ENCODE measurements at places on chromosomes 11 and 22.

DNA sequence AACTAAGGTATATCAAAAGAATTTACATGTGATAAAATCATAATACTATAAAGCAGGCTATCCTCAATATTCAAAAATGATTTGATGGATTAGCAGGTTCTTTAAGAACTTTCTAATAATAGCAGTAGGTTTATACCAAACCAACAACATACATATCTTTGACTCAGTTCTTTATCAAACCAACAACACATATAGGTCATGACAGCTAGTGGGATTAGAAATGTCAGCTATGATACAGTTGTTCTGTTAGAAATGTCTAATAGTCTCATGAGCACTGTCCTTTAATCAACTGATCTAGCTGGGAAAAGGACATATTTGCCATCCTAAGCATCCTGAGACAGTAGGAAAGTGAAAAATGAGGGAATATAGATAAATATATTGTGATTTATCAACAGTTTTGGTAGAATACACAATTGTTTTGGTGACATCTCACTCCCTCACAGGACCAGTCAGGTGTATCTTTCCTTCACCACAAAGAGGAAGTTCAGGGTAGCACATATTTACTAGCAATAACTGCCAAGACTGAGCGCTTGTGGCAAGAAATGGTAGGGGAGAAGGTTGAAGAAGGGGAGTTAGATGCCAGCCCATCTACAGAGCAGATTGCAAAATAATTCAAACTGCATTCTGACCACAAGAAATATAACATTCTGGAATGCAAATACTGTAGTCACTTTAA, 90.8 kb upstream of the APOA1 start:
- peak; percentile 70 for DNase-seq

DNA sequence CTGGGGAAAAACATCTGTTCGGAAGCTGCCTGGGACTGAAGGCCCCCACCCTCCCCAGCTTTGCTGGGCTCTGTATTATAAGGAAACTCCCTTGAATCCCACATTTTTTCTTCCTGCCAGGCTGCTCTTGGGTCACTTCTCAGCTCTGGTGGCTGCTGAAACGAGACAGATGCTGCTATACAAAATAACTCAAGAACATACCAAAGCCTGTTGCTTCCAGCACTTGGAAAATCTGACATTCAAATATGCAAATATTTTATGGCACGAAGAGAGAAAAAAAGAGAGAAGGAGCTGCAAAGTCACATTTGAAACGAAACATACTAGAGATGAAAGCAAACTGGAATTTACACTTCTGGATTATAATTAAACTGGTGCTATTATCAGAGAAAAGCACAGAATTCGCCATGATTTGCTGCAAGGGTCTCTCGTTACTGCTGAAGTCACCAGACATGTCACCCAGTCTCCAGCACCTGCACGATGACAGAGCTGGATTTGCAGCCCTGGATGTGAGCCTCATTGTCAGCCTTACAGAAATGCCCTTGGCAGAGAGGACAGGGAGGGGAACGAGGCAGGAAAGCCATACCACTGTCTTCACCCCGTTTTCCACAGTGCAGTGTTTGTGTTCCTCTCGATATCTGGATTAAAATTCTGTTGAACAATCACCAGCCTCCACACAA, 47.9 kb upstream of the IGSF9B start:
- no peak for DNase-seq

DNA sequence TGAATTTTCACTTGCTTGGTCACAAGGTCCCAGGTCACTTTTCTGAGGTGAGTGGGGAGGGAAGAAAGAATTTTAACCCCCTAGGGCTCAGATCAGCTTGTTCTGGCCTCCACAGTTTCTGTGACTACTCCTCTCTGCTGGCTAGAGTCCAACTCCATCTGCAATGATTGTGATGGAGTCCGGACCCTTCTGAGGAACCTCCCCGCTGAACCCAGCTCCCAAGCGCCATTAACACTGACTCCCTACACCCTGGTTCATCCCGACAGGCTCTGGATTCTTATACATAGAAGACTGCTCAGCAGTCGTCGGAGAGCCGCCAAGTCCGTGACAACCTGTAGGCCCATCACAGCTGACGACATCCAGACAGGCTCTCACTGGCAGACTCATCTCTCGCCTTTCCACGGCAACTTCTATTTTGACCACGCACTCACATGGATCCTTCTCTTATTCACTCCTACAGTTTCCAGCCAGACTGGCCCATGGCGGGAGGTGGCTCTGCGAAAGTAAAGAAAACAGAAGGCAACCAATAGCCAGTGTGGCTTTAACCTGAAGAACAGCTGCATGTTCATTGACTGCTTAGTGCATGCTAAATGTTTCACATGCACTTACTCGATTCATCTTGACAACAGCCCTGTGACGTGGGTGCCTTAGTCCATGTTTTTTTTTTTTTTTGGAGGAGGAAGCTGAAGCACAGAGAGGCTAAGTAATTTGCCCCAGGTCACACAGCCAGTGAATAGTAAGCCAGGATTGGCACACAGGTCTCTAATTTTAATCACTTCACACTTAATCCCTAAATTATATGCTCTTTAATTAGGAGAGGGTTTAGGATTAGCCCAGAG, 68.0 kb upstream of the PRDM11 start:
- no peak for DNase-seq

- DNase-seq: peak; percentile 22
Measured at GRCh38 chr11:77142091-77142975, 14.3 kb downstream of the MYO7A start.

- DNase-seq: no peak
Measured at GRCh38 chr11:122261546-122261945, 145.5 kb upstream of the BLID start.

- DNase-seq: peak; percentile 86
Measured at GRCh38 chr22:44026630-44027511, 2.8 kb downstream of the PARVB start.

GRCh38 chr11:2996976-2997375, 4.8 kb upstream of the NAP1L4 start:
- no peak for DNase-seq

GRCh38 chr22:22839570-22840314, 47.9 kb upstream of the IGLL5 start:
- no peak for DNase-seq

GRCh38 chr22:40857309-40857855, 434 bp downstream of the XPNPEP3 start:
- no peak for DNase-seq

DNA sequence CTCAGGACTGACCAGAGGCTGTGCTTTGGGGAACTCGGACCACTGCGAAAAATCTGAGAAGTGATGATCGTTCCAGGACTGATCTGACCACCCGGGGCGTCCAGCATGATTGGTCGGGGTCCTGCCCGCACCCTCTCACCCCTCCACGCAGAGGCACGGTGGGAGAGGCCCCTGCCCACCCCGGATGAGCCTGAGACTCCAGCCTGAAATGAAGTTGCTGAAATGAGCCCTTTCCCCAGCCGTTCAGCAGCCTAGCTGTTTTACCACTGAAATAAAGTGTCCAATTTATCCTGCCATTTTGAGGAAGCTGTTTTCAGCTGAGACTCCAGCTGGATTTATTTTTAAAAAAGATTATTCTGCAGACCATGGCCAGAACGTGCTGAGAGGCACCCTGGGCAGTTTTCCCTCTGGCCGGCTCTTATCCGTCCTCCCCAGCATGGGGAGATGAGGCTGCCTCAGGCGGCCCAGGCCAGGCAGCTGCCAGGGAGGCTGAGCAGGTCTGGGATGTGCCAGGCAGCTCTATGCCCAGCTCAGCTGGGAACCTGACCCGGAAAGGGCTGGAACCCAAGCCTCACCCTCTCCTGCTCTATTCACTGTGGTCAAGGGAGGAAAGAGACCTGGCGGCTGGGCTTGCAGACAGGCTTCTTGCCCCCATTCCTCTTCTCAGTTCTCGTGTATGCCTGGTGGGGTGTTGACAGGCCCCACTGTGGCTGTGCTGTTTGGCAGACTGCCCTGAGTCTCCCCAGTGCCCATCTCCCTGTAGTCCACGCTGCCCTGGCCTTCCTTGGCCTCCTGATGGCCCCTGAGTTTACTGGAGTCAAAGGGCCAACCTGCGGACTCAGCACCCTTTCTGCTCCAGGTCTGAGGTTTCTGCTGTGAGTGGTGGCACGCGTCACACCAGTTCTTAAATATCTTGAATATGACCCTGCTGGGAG, 161.0 kb upstream of the B3GAT1 start:
- no peak for DNase-seq

- no peak for DNase-seq
Measured at GRCh38 chr11:44403587-44404273, 93.8 kb upstream of the ALX4 start.

- DNase-seq: no peak
Measured at GRCh38 chr11:17165247-17165890, 42.4 kb downstream of the PIK3C2A start.

GRCh38 chr11:2730272-2731129, 30.7 kb upstream of the KCNQ1OT1 start:
- no peak for DNase-seq

GRCh38 chr22:19656541-19657251, 57.6 kb upstream of the SEPTIN5 start:
- DNase-seq: no peak

DNA sequence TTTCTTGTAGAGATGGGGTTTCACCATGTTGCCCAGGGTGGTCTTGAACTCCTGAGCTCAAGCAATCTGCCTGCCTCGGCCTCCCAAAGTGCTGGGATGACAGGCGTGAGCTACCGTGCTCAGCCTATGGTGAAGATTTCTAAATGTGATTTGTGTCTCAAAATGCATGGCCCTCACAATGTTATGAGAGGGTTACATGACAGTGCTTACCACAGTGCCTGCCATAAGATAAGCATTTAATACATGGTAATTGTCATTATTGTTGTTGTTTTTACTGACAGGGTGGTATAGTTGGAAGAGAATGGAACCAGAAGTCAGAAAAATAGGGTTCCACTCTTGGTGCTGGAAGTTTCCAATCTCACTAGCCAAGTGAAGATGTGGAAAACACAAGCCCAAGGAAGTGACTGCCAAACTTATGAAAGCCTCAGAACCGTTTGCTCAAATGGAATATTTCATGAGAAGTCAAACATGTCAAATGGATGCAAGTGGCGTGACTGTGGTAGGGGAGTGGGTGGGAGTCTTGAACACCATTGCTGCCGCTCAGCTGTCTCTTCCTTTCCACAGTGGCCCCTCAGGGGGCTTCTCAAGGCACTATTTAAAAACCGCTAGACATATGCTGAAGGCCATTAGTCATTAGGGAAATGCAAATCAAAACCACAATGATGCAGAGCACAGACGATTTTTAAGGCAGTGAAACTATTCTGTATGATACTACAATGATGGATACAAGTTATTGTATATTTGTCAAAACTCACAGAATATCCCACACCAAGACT, 29.1 kb upstream of the LMO2 start:
- no peak for DNase-seq

GRCh38 chr11:64000026-64000739, 13.9 kb downstream of the OTUB1 start:
- peak; percentile 76 for DNase-seq

GRCh38 chr11:44905131-44905866, 45.4 kb downstream of the TP53I11 start:
- no peak for DNase-seq

DNA sequence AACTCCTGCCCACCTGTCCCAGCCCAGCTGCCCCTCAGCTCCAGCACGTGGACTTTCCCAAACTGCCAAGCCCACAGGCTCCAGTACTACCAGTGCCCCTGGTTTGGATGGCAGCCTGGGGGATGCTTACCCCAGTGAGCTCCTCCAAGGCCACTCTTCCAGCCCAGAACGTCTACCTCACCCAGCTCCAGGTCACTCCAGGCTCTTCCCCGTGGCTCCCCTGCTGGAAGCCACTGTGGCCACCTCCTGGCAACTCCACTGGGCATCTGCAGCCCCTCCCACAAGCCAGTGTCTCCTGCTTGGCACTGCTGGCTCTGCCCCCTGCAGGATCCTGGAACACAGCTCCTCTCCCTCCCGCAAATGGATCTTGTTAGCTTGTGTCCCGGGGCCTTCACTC, 29.3 kb downstream of the LMO1 start:
- DNase-seq: no peak

DNA sequence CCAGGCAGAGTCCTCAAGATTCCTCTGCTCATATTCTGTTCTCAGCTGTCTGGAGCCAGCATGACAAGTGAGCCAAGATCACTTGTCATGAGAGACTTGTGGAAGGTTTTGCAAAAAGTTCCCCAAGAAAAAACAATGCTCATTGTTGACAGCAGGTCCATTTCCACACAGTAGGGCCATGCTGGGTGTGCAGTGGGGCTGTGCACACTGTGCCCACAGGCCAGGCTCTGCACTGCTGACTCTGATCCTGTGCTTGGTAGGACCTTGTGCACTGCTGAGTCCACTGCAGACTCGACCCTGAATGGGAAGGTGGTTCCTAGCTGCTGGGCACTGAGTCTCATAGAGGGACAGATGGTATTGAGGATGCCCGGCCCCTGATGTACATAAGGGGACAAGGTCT, 33.9 kb upstream of the IGLL5 start:
- no peak for DNase-seq

DNA sequence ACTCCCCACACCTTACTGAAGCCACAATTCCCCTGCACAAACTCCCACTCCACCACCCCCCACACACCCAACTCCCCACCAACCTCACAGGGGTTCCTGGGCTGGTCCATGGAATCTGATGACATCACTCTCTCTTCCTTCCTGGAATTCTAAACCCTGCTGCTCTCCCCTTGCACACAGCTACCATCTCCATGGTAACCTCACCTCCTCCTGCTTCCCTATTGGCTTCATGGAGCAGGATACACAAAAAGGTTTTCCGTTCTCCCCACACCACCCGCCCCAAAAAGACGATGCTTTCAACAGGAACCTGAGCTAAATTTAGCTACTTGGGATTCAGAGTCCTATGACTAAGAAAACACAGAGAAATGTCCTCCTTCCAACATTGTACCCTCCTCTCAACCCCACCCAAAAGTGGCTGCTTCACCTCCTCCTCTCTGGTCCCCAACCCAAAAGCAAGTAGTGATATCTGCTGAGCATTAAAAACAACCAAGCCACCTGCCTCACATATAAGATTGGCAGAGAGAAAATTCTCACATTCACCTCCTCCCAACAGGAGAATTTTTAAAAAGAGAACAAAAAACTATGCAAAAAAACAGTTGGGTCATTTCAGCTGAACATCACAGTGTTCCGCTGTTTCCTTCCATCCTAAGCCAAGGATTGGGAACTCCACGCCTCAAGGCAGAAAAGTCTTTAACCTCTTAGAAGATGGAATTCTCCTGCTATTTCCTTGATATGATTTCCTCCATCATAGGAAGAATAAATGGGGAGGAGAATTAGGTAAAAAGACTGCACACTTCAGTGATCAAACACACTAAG, 66.9 kb downstream of the RBFOX2 start:
- no peak for DNase-seq
